ENCODE measurements at places on chromosomes 3 and 15.

DNA sequence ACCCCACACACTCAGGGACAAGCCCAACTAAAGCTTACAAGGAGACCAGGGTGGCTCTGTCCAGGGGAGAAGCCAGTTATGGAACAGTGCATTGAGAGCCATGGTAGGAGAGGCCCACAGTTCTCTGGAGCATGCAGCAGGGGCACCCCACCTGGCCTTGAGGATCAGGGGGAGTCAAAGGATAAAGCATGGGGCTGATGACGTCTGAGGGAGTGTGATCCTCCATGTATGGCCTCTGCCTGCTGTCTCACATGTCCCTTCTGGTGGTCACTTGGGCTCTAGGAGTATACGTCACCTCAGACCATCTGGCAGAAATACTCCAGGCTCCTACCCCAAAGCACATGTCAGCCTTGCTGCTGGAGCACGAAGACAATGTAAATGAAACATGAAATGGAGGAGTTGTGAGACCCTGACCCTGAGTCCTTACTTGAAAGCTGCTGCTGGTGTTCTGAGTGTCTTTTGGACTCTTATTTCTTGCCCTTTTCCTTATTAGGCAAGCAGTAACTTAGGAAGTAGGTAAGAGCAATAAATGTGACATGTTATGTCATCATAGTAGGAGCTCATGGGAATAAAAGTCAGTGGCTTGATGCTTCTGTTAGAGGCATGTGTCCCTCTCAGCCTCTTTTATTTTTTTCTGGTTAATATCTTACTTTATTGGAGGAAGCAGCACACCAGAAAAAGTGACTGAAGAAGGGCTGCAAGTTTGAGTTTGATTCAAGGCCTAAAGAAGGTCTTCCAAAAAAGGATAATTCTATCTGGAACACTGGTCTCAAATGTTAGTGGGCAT is 15.5 kb downstream of the SRPRB start:
- no peak for DNase-seq

GRCh38 chr3:142278451-142278850 is 53.1 kb upstream of the GK5 start:
- DNase-seq: no peak

DNA sequence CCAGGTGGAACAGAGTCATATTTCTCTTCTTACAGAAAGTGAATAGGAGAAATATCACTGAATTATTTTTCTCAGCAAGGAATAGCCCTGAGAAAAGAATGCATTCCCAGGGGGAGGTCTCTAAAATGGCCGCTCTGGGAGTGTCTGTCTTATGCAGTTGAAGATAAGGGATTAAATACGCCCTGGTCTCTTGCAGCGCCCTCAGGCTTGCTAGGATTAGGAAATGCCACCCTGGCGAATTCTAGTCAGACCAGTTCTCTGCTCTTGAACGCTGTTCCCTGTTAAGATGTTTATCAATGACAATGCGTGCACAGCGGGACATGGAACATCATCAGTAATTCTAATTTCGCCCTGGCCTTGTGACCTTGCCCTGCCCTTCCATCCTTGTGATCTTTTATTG is 949.0 kb upstream of the SEMA6D start:
- DNase-seq: peak; percentile 61

GRCh38 chr15:48862705-48863104 is 15.2 kb upstream of the EID1 start:
- DNase-seq: peak; percentile 46

DNA sequence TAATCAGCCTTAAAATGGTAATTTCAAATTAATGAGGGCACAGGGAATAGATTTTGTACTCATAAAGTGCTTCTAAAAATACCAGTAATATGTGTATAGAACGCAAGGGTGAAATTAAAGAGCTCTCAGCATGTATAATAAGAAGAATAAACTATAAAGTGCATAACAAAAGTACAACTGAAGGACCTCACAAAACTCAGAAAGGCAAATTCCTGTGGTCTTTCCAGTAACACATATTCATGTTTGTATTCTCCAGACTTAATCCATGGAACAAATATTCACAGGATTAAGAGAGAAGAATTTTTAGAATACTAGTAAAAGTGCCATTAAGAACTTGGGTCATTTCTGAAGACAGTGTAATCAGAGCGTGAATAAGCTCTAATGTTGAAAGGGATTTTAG is 646.3 kb downstream of the CADM2 start:
- no peak for DNase-seq

DNA sequence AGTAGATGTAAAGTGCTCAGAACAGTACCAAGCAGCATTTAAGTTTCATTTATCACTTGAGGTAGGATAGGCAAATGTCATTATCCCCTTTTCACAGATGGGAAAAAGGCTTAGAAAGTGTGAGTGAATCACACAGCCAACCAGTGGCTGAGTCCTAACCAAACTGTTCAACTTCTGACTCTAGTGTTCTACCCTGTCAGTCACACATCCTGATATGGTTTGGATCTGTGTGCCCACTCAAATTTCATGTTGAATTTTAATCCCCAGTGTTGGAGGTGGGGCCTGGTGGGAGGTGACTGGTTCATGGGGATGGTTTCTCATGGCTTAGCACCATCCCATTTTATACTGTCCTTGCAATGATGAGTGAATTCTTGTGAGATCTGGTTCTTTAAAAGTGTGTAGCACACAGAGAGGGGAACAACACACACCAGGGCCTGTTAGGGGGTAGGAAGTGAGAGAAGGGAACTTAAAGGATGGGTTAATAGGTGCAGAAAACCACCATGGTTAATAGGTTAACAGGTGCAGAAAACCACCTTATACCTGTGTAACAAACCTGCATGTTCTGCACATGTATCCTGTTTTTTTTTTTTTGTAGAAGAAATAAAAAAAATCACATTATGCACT is 304.7 kb downstream of the SUCLG2 start:
- DNase-seq: no peak

DNA sequence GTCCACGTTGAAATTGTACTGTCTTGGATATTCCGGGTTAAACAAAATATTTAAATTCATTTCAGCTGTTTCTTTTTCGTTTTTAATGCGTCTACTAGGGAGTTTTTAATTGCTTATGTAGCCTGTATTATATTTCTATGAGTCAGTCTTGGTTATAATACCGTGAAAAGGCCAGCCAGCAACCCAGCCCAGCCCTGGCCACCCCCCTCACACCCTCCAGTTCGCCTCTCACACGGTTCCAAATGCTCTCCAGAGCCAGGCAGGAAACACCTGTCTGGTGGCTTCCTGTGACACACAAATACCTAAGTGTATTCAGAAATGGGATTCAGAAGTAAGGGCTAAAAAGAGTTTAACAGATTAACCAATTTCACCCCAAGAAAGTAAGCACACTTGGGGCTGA is 4.4 kb downstream of the SH3BP5 start:
- DNase-seq: no peak

DNA sequence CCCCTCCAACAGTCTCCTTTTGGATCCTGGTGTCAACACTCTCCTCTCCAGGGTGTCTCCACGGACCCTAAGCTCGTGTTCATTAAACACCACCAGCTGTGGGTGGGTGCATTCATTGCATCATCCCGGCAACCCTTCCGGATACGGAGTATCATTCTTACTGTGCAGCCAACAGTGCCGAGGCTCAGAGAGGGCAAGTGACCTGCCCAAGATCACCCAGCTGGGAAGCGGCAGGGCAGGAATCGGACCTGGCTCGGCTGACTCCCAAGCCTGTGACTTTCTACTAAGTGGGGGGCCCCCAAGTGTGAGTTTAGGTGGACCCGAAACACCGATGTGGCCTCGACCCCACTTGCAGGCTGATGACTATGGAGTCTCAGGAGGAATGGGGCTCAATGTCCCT is 20.4 kb downstream of the H1-8 start:
- no peak for DNase-seq

DNA sequence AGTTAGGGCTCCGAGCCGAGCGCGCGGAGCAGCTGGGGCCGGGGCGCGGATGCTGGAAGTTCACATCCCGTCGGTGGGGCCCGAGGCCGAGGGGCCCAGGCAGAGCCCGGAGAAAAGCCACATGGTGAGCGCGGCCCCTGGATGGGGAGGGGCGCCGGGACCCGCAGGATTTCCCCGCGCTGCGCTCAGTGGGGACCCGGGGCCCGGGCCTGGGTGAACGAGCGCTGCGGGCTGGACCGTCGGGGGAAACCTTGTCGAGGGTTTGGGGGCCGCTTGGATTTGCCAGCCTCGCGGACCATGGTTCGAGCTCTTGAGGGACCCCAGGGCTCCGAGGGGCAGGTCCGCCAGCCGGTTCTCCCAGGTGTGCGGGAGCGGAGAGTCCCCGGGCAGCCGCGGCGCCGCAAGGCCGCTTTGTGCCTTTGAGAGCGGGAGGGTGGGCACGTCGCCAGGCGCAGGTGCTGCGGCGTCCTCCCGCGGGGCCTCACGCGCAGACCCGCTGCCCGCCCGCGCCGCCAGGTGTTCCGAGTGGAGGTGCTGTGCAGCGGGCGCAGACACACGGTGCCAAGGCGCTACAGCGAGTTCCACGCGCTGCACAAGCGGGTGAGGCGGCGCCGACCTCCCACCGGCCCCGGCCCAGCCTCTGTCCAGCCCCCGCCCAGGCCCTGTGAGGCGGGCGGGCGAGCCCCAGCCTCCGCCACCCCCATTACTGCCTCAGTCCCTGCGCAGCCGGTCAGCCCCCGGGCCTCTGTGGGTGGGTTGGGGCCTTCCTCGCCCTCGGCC is at the start of gene SNX22:
TSS of gene SNX22 (plus strand) at position 5 of the 780 bp plus-strand sequence. CDS start at position 50, 45 bp downstream.
- peak; percentile 51 for DNase-seq

GRCh38 chr15:47139965-47140364 is 577.3 kb upstream of the SEMA6D start:
- no peak for DNase-seq

DNA sequence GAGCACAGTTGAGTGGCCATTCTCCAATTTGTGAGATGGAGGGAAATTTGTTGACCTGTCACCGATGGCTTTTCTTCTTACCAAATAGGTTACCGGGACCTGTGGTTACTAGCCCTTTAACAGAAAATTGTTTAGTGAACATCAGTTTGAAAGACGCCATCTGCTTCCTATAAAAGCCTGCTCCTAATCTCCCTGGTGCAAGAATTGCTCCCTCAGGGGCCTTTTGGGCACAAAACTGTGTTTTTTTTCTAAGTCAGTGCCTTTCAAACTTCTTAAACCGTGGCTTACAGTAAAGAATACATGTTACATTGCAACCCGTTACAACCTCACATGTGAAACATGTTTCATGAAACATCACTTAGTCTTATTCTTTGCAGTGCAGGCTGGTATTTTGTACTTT is 15.0 kb downstream of the CACNA2D3 start:
- DNase-seq: no peak

DNA sequence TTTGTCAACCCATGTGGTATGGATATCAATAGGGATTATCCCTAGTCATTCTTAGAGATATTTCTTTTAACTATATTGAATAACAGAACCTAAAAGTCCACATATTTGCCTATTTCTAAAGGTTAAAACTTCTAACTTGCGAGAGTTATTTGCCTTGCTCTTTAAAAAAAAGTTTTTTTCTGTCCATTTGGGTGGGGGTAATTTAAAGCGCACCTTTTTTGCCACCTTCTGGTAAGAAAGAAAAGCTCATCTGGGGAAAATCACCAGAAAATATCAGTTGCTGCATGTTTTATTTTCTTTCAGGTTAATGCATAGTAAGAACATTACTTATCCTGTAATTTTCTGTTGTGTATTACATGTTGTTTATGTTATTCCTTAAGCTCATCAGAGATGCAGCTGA is 242.0 kb upstream of the GOLGA6L4 start:
- DNase-seq: peak; percentile 41

- DNase-seq: no peak
These were observed 6.2 kb upstream of the NIPA1 start for GRCh38 chr15:22780267-22780666.

- DNase-seq: peak; percentile 83
These were observed 46.5 kb downstream of the PTPN9 start for GRCh38 chr15:75532413-75533250.

DNA sequence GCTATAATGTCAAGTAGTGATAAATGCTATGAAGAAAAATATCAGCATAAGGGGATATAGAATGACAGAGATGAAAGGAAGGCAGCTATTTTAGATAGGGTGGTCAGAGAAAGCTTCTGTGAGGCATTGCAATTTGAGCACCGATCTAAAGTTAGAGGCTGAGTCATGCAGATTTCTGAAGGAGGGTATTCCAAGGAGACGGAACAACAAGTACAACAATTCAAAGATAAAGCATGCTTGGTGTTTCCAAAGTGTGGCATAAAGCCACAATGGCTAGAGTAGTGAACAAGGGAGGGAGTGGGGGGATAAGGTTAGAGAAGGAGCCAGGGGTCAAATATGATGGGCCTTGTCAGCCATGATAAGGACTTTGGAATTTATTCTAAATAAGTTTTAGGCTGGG is 71.9 kb downstream of the PFN2 start:
- no peak for DNase-seq

DNA sequence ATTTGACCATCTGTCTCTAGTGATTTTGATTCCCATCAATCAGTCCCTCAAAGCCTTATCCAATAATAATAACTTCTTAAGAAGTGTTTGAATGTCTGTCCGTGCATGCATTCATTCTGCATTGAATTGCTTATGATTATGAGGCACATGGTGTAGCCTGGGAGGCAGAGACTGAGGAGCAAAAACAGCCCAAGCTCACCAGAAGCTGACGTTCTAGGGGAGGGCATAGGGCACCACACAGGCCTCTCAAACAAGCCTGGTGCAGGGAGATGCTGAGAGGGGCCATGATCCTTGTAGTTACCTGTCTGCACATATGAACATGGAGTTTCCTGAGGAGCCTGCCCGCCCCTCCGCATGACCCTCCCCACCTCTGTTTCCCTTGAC is 89.2 kb upstream of the POMGNT2 start:
- no peak for DNase-seq

- peak; percentile 77 for DNase-seq
These were observed at the start of gene COL8A1 for GRCh38 chr3:99638167-99638948. Gene COL8A1 (plus strand): TSS chr3:99638594. CDS start chr3:99790683, 152,089 bp downstream.

- peak; percentile 77 for DNase-seq
These were observed 246.8 kb upstream of the TOPAZ1 start for GRCh38 chr3:43994657-43995546.

GRCh38 chr15:82937712-82938058 is 14.8 kb downstream of the HOMER2 start:
- no peak for DNase-seq

DNA sequence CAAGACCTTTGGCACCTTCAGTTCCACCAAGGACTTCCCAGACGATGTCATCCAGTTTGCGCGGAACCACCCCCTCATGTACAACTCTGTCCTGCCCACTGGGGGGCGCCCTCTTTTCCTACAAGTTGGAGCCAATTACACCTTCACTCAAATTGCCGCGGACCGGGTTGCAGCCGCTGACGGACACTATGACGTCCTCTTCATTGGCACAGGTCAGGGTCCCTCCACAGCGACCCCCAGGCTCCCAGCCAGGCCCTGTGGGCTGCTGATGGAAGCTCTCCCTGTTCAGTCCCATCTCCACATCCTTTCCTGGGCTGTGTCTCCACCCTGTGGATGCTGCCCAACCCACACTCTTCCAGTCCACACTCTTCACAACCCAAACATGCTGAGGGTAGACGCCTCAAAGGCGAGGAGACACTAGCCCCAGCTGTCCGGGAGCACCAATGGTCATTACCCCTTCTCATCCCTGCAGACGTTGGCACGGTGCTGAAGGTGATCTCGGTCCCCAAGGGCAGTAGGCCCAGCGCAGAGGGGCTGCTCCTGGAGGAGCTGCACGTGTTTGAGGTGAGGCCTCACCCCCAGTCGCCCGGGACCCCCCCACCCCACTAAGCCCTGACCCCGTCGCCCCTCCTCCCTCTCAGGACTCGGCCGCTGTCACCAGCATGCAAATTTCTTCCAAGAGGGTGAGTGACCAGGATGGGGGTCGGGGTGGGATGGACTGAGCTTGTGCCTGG is 4.3 kb upstream of the LSMEM2 start:
- peak; percentile 96 for DNase-seq

Data from GM23338 (cell line).